ENCODE measurements at places on chromosomes 16 and 17. TPM values are rescaled to one million over a fixed set of nuclear protein-coding genes. Genes with fewer than 3 reads are reported as not detected.

Gene FSCN2
- total RNA-seq: 3.6 TPM

DNA sequence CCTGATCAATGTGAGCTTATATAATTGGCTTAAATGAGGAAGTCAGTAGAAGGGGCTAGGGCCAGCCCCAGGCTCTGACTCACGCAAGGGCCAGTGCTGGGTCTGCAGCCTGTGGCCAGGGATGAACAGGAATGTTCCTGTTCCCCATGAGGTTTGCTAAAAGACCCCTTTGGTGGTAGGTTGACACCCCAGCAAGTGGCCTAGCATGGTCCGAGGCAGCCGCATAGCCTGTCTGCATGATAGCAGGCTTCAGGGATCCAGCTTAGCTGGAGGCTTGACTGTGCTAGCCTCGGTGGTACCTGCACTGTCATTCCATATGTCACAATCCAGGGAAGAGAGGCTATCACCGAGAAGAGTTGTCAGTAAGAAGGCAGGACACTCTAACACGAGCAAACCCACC is 23.5 kb downstream of the TRIM25 start:
- DNase-seq: no peak
- peaks cover 87% of the 10 kb centered on the region for H3K36me3 ChIP-seq
- no peaks in the 10 kb centered on the region for H3K27me3 ChIP-seq
- H3K4me1 ChIP-seq: no peaks in the 10 kb centered on the region
- no peak overlapping the region for H3K27ac ChIP-seq

GRCh38 chr16:69036399-69037091 is 68.9 kb upstream of the HAS3 start:
- H3K4me1 ChIP-seq: peaks cover 23% of the 10 kb centered on the region
- H3K4me3 ChIP-seq: no peak overlapping the region
- H3K27ac ChIP-seq: no peak overlapping the region

Gene TBC1D3G
- not detected for total RNA-seq

DNA sequence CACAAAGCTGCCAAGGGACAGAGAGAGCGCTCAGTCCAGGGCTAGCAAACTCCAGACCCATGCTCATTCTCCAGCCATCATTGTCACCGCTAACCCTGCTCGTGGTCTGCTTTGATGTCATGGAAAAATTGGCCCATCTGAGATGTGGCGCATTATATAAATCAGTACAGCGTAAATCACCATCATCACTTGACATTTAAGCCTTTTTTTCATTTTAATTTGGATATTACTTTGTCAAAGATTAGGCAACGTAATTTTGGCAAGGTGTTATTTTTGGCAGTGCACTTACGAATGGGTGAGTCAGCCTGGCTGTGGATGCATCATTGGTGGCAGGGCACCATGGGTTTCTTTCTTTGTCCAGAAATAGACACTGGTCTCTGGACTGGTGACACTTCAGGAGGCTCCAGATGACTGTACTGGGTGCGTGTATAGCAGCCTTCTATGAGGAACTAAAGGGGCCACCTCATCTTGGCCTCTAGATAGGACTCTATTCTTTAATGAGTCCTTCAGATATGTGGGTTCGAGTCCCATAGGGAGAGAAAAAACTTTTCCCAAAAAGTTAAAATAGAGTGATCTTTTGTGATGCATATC is 166.3 kb downstream of the MSI2 start:
- no peak overlapping the region for H3K4me3 ChIP-seq
- peaks cover 10% of the 10 kb centered on the region for H3K4me1 ChIP-seq
- no peaks in the 10 kb centered on the region for H3K27me3 ChIP-seq
- no peak overlapping the region for H3K27ac ChIP-seq

GRCh38 chr16:58499092-58499511 is 841 bp upstream of the NDRG4 start:
- H3K27me3 ChIP-seq: peaks cover 18% of the 10 kb centered on the region
- no peak overlapping the region for H3K27ac ChIP-seq

Gene CD79B
- not detected for total RNA-seq

GRCh38 chr16:4353675-4354074 is 2.6 kb upstream of the PAM16 start:
- H3K27me3 ChIP-seq: no peaks in the 10 kb centered on the region
- no peak overlapping the region for H3K4me3 ChIP-seq
- no peak overlapping the region for H3K27ac ChIP-seq
- H3K4me1 ChIP-seq: peaks cover 18% of the 10 kb centered on the region
- peaks cover 30% of the 10 kb centered on the region for H3K36me3 ChIP-seq

DNA sequence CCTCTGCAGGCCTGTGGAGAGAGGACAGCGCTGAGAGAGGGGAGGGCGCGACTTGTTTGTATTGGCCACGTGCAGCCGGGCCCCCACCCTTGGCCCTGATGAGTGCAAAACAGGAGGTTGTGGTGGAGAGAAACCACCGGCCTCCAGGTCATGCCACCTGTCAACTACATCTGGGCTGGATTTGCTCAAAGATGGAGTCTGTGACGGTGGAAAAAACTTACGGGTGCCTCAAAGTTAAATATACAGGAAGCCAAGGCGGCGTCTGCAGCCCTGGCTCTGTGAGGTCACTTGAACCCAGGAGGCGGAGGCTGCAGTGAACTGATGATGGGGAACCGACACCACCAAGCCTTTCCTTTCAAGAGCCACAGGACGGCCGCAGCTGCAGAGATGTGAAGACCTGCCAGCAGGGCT is 15.7 kb downstream of the C16orf74 start:
- H3K27me3 ChIP-seq: no peaks in the 10 kb centered on the region
- H3K4me1 ChIP-seq: peaks cover 4% of the 10 kb centered on the region
- no peaks in the 10 kb centered on the region for H3K36me3 ChIP-seq
- H3K4me3 ChIP-seq: no peak overlapping the region

- no peaks in the 10 kb centered on the region for H3K27me3 ChIP-seq
- H3K36me3 ChIP-seq: no peaks in the 10 kb centered on the region
- no peak for DNase-seq
Observed at GRCh38 chr16:48576927-48577326, 33.1 kb downstream of the N4BP1 start.

Gene ITGB4
- total RNA-seq: 29.6 TPM

GRCh38 chr17:46877466-46877865 is 26.1 kb downstream of the WNT9B start:
- H3K36me3 ChIP-seq: no peaks in the 10 kb centered on the region
- no peak for DNase-seq
- H3K27ac ChIP-seq: peak overlapping the region; percentile 67
- no peaks in the 10 kb centered on the region for H3K27me3 ChIP-seq
- no peak overlapping the region for H3K4me3 ChIP-seq

GRCh38 chr17:1490643-1491442 is 1.6 kb downstream of the MYO1C start:
- peaks cover 78% of the 10 kb centered on the region for H3K4me1 ChIP-seq
- H3K27me3 ChIP-seq: no peaks in the 10 kb centered on the region
- H3K4me3 ChIP-seq: peak overlapping the region; percentile 72

Gene P2RX1
- total RNA-seq: 3.7 TPM

DNA sequence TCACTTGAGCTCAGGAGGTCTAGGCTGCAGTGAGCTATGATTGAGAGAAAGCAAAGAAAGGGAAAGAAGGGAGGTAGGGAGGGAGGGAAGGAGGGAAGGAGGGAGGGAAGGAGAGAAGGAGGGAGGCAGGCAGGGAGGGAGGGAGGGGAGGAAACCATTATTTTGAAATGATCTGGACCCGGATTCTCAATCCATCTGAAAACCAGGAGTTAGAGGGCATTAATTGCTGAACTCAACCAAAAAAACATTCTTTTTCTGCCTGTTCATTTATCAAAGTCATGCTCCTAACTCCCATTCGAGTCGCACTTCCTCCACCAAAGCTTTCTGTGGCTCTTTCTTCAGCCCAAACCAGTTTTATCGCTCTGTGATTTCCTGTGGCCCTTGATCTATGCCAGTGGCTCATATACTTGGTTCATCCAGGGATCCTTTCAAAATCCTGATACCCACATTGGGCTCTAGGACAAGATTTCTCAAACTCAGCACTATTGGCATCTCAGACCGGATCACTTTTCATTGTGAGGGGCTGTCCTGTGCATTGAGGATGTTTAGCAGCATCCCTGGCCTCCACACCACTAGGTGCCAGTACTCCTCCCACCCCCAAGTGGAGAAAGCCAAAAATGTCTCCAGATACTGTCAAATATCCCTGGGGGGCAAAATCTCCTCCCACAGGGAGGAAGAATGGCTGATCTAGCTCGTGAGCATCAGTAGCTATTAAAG is 38.2 kb downstream of the CMTM4 start:
- no peaks in the 10 kb centered on the region for H3K27me3 ChIP-seq
- H3K4me1 ChIP-seq: peaks cover 12% of the 10 kb centered on the region
- H3K36me3 ChIP-seq: no peaks in the 10 kb centered on the region
- DNase-seq: no peak

All from upper lobe of left lung (tissue), 6 donors.